ENCODE measurements at places on chromosomes 16 and 17.

GRCh38 chr16:23611936-23612335, 15.8 kb upstream of the NDUFAB1 start:
- no peak for DNase-seq

DNA sequence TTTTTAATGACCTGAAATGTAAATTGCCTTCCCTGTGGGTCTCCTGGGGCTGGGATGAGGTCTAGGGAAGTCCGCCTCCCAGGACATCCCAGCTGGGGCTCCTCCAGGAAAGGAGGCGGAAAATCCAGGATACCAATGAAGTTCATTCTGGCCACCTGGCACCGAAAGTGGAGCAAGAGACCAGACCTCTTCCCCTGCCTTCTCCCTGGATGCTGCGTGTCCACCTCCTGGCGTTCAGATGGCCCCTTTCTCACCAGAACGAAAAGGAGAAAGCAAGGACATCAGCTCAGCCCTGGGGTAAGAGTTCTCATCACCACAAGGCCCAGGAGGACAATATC, 20.4 kb downstream of the RBFOX3 start:
- no peak for DNase-seq

DNA sequence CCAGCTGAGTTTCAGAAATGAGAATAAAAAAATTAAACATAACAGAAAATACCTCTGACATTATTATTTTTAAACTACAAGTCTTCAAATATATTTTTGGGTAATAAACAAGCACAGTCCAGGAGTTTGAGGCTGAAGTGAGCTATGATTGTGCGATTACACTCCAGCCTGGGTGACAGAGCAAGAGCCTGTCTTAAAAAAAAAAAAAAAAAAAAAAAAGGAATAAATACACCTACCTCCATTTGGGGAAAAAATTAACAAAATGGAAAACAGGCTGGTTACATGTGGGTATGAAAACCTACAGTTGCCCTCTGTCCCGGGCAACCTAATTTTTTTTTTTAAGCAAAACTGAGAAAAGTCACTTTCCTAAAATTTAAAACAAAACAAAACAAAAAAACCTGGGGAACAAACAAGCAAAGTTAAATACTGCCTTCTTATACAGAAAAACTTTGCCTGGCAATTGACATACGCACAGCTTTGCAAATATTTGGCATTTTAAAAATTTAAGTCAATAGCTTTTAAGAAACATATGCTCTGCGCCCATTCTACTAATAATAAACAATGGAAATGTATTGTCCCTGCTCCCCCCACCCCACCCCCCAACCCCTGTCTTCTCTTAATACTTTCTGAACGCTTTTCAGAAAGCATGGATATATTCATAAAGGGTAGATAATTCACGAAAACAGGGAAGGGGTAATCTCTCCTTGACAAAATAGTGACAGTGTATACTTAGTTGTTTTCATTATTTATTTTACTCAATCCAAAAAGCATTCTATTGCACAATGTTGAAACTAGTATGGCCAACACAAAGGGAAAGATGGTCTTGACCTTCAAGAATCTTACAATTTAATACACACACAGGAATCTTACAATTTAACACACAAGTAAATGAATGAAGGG, 81.3 kb downstream of the STH start:
- DNase-seq = no peak

- DNase-seq = no peak
Observed at GRCh38 chr17:48725288-48726064, 2.5 kb downstream of the PRAC2 start.

GRCh38 chr17:75590314-75590761, 2.7 kb downstream of the MYO15B start:
- DNase-seq = no peak

DNA sequence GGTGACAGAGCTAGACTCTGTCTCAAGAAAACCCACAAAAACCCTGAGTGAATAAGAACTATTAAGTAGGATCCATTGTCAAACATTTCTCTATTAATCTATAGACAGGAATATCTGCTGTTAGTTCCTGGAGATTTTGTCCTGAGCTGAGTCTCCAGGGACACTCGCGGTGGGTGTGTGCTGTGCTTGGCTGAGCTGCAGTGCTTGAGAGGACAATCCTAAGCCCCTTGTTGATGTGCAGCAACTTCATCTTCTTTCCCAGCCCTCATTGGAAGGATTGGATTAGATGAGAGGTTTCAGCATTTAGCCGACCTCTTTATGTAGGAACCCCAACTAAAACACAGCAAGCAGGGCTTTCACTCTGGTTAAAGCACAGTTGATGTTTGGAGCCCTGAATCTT, 33.3 kb downstream of the NDEL1 start:
- DNase-seq = no peak

GRCh38 chr17:21345236-21345635, 30.9 kb upstream of the KCNJ12 start:
- no peak for DNase-seq

DNA sequence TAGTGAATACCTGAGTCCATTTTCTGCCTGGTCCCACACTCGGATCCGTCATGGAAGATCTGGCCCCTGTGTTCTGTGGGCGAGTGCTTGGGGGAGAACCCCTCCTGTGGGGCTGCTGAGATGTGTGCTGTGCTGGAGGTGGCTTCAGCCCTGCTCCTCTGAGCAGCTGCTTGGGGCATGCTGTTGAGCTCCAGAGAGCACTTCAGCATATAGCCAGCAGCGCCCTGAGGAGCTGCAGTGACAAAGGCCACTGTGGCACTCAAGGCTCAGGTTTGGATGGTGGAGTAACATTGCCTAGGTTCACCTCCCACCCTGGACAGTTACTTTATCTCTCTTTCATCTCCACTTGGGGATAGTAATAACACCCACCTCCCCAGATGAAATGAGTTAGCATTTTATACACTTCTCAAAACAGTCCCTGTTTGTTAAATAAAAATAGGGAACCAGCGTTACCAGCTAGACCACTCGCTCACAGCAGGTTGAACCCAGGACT, 75.3 kb downstream of the KSR1 start:
- no peak for DNase-seq

- DNase-seq = no peak
Observed at GRCh38 chr17:79504181-79504605, 106.7 kb downstream of the RBFOX3 start.

- DNase-seq = no peak
Observed at GRCh38 chr17:9226794-9227135, 205.5 kb downstream of the NTN1 start.

- DNase-seq = no peak
Observed at GRCh38 chr17:60729854-60730253, 52.2 kb downstream of the BCAS3 start.

DNA sequence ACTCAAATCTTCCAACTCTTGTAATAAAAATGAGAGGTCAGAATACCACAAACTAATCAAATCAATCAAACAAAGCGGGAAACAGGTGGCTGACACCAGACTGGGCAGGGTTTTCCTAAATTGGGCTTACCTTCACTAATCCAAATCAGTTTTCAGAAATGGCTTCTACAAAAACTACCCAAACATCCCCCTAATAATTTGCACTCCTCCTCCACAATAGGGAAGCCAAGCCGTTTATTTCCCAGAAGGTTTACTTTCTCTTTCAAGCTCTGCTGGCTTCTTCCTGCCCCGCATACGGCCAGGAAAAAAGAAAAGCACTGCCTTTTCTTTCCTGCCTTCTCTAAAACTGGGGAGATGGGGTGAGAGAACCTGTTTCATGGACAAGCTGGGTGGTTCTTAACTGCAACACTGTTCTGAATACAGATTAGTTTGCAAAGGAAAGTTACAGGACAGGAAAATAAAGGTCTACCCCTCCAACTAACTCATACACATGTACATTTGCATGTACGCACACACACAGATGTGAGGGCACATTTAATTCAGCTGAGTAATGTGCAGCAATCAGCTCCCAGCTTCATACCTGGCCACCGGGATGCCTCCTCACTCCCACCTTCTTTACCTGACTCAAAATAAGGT, 9.2 kb downstream of the STAT3 start:
- no peak for DNase-seq

DNA sequence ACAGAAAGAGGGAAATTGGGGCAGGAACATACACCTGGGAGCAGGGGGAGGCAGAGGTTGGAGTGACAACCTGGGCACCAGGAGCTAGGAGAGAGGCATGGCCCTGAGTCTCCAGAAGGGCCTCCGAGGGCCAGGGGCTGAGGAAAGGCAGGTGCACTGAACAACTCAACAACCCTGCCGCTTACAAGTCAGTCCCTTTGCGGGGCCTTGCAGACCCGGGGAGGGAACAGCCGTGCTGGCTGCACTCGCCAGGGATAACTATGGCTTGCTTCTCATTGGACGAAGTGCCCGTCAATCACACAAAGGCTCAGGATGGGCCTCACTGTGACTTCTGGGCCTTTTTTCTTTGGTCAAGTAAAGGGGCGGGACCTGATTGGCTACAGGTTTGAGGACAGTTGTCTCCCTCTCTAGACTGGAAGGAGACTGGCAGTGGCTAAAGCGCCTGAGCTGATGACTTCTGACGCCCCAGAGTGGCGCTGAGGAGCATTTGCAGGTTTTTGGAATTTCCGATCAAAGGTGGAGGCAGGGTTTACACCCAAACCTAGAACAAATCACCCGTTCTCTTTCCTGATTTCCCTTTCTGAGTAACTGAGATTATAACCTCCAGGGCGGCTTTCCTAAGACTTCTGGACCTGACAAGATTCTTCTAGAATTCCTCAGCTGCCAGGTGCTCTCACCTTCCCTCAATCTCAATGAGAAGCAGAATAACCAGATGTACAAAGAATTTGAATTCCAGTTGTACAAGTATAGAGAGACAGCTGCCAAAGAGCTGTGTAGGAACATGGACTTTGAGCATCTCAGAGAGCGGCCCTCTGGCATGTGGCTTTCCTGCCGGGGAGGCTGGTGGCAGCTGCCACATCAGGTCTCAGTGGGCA, 27.6 kb upstream of the ST6GALNAC2 start:
- DNase-seq = no peak

- no peak for DNase-seq
Observed at GRCh38 chr16:79468631-79469030, 131.9 kb downstream of the MAF start.

DNA sequence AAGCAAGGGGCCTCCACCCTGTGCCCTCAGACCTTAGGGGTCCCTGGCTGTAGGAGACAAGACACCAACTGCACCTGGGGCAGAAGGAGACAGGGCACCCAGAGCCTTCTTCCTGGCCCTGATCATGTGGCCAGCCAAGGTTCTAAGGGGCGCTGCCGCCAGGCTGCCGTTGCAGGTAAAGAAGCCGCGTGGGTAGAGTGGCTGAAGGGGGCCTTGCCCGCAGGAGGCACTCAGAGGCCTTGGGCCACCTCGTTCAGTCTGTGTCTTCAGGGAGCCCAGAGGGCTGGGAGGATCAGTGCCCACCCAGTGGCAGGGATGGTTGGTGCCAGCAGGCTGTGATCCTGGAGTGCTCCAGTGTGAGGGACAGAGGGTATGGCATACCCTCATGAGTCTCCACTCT, 1.6 kb upstream of the AATK start:
- no peak for DNase-seq

GRCh38 chr16:67187175-67187890, 2.6 kb downstream of the EXOC3L1 start:
- DNase-seq = no peak

DNA sequence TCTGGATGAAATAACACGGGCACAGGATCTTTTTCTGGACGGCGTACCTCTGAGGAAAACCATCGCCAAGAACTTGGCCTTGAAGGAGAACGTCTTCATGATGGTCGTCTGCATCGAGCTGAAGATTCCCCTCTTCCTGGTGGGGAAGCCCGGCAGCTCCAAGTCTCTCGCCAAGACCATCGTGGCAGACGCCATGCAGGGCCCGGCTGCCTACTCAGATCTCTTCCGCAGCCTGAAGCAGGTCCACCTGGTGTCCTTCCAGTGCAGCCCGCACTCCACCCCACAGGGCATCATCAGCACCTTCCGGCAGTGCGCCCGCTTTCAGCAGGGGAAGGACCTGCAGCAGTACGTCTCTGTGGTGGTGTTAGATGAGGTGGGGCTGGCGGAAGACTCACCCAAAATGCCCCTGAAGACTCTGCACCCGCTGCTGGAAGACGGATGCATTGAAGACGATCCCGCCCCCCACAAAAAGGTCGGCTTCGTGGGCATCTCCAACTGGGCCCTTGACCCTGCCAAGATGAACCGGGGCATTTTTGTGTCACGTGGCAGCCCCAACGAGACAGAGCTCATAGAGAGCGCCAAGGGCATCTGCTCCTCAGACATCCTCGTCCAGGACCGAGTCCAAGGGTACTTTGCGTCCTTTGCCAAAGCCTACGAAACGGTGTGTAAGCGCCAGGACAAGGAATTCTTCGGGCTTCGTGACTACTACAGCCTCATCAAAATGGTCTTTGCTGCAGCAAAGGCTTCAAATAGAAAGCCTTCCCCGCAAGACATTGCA, 68.3 kb upstream of the ENDOV start:
- DNase-seq = no peak

DNA sequence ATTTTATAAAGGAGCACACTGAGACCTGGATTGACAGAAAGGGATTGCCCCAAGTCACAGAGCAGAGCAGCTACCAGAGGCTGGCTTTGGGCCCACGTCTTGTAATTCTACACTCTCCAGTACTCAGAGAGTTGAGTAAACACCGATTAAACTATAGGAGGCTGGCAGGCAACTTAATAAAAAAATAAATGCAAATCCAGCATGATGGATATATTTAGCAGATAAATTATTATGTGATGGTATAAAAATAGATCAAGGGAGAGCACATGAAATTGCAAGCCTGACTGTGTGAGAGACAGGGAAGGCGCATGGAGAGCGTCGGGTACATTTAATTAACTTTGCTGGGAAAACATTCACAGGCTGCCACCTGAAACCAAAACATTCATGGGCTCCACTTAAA, 87.7 kb upstream of the CCL2 start:
- DNase-seq = no peak

GRCh38 chr17:1565877-1566276, 3.3 kb upstream of the PITPNA start:
- no peak for DNase-seq

DNA sequence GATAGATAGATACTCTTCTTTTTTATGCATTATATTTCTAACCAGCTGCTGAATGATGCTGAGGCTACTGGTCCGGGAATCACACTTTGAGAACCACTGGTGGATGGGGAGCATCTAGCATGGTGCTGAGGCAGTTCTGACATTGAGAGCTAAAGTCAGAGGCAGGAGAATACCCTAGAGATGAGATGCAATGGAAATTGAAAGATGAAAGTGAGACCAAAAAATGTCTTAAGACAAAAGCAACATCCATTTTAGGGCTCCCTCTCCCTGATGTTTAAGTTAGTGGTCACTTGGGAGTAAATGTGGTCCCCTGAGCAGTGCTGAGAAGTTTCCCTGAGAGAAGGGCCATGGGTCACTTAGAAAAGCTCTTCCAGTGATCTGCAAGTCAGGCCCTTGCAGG, 6.8 kb downstream of the PCTP start:
- no peak for DNase-seq

DNA sequence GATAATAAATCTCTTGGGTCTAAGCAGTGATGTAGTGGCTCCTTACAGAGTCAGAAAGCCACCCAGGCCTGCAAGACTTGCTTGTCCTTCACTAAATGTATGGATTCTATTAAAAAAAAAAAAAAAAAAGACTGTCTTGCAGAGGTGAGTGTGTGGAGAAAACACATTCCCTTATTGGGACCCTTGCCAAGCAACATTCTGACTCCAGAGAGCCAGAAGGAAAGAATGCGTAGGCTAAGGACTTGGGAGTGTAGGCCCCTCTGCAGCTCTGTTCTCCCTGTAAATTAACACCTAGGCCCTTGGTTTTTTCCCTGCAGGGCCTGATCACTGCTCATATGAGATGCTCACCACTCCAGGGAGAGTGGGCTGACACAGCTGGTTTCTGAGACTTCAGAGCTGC, 17.8 kb downstream of the SCPEP1 start:
- no peak for DNase-seq

GRCh38 chr17:73874008-73874720, 229.9 kb upstream of the SDK2 start:
- DNase-seq = no peak

- no peak for DNase-seq
Observed at GRCh38 chr16:69003500-69003899, 102.0 kb upstream of the HAS3 start.

Data from SIG-M5 (cell line).